ENCODE measurements at places on chromosomes 12 and 14. TPM values are rescaled to one million over a fixed set of nuclear protein-coding genes. Genes with fewer than 3 reads are reported as not detected.

Gene SLC17A8
- not detected for total RNA-seq

Gene CLEC7A
- total RNA-seq, result 0.22 TPM

Gene CFAP251
- 2.6 TPM for total RNA-seq

Gene CCNB1IP1
- total RNA-seq, result 30.6 TPM

Gene FIGNL2
- 0.44 TPM for total RNA-seq

Gene GPR65
- 0.20 TPM for total RNA-seq

Gene C12orf75
- 5.8 TPM for total RNA-seq

Gene CLEC4C
- not detected for total RNA-seq

Gene MGP
- total RNA-seq, result 154 TPM

Gene RERGL
- not detected for total RNA-seq

Gene RASAL1
- not detected for total RNA-seq

Gene PPFIA2
- not detected for total RNA-seq

Gene COL2A1
- total RNA-seq, result not detected

Gene TARBP2
- total RNA-seq, result 36.1 TPM

Gene NUAK1
- 32.5 TPM for total RNA-seq

Gene NEMF
- 54.6 TPM for total RNA-seq

Gene DLST
- 35.3 TPM for total RNA-seq

Gene AQP6
- not detected for total RNA-seq

Gene HOTAIR
- total RNA-seq, result not detected

Gene PTPRB
- total RNA-seq, result 112 TPM

Gene EPYC
- not detected for total RNA-seq

Gene SYT1
- total RNA-seq, result 2.0 TPM

Gene DMAC2L
- total RNA-seq, result 4.2 TPM

Gene TNFAIP2
- 46.0 TPM for total RNA-seq

Gene PEBP1
- 161 TPM for total RNA-seq

Gene SLC6A12
- total RNA-seq, result not detected

Gene ITPR2
- total RNA-seq, result 14.5 TPM

Gene FBXO21
- total RNA-seq, result 84.8 TPM

Gene KLRC1
- not detected for total RNA-seq

Gene SERPINA12
- total RNA-seq, result not detected

Gene GPD1
- total RNA-seq, result not detected

Gene DIO2
- total RNA-seq, result not detected

Gene SERPINA5
- under 0.01 TPM for total RNA-seq

Gene ANKRD33
- not detected for total RNA-seq

Gene IL23A
- under 0.01 TPM for total RNA-seq
